GM18507 (cell line): ENCODE measurements at places on chromosomes 7 and 10.

GRCh38 chr10:16947069-16947468 lies 129.8 kb upstream of the RSU1 start:
- DNase-seq, result no peak

GRCh38 chr10:82358486-82359099 lies 483.6 kb downstream of the NRG3 start:
- no peak for DNase-seq

DNA sequence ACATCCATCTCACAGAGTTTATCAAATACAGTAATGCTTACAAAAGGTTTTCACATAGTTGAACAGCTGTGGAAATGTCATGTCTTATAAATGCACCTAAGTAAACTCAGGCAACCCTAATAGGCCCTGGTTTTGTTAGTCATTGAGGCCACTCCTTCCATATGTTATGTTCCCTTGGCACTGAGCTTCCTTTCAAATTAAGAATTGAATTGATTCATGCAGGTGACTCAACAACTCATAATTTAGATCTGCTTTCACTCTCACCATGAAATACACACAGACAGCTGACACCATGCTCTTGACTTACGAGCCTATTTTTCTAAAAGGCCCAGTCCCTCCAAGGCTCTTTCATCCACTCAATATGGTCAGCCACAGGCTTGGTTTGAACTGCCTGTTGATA lies 476.9 kb downstream of the KCNMA1 start:
- no peak for DNase-seq

DNA sequence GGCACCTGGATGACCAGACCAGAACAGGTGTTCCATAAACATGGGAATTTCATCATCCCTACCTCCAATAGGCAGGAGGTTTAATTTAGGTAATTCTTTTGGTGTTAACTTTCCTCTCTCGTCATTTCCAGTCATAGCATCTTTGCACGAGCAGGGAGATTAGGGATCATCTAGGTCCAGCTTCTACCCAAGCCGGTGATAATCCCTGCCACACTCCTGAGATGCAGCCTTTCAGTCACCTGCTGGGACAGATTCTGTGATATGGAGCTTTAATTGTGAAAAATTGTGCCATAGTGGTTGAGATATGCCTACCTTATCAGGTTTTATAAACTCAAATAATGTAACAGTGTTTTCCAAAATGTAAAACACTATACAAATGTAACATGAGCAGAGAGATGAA lies 191.8 kb upstream of the AOAH start:
- DNase-seq, result no peak
